ENCODE measurements at places on chromosomes 16 and 17. TPM values are rescaled to one million over a fixed set of nuclear protein-coding genes. Genes with fewer than 3 reads are reported as not detected.

Gene TRPV3
- total RNA-seq: 0.06 TPM

- DNase-seq: no peak
Observed at GRCh38 chr17:28977659-28978355, 26.5 kb upstream of the PHF12 start.

- DNase-seq: no peak
Observed at GRCh38 chr17:46121841-46122485, 71.3 kb downstream of the KANSL1 start.

DNA sequence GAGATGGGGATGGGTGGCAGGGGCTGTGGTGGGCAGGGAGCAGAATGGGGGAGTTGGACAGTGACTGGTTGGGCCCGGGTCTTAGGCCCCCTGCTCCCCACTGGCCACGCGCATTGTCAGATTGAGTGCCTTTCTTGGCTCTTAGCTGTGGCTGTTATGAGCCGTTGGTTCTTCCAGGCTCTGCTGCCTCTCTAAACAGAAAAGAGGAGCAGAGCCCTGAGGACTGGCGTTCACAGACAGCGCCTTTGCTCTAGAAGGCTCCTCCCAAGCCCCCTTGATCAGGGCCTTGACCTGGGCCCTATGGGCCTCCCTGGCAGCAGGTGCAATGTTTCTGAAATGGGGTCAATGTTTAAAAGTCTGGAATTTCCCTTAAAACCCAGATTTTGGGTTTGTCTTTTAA lies 14.8 kb upstream of the NUDT16L1 start:
- no peak for DNase-seq

Gene C17orf58
- 24.0 TPM for total RNA-seq

GRCh38 chr17:33144837-33145236 lies 148.3 kb downstream of the ASIC2 start:
- DNase-seq: no peak

DNA sequence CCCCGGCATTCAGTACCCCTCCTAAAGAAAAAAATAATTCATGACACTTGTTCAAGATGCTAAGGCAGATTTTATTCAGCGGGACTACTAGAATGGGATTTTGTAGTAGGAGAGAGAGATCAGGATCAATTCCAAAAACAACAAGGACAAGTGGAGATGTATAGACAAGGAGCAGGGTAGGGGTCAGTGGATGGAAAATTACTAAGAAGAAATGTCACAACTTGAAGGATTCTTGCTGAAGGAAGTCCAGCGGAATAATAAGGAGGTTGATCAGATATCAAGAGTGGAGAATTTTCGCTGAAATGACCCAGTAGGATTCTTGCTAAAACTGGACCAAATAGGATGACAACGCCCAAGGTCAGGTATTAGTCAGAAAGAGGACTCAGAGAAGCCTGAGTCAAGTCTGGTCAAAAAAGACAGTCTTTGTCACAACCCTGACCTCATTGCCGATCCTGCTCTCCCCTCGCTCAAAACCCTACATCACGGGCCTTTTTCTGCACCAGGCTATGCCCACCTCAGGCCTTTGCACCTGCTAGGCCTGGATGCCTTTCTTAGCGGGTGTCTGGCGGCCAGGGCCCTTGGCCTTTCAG lies 36.9 kb downstream of the MMD start:
- no peak for DNase-seq

GRCh38 chr17:68310152-68310551 lies 18.9 kb downstream of the ARSG start:
- no peak for DNase-seq

Gene KRTAP4-1
- total RNA-seq: not detected

GRCh38 chr17:6749519-6749918 lies 6.3 kb upstream of the XAF1 start:
- DNase-seq: peak; percentile 16

Gene LPO
- total RNA-seq: not detected

GRCh38 chr17:55873017-55873758 lies 122.3 kb downstream of the PCTP start:
- DNase-seq: no peak

Measured in OCI-LY7 (cell line).